ENCODE measurements at places on chromosomes 4 and X. TPM values are rescaled to one million over a fixed set of nuclear protein-coding genes. Genes with fewer than 3 reads are reported as not detected.

Gene PQBP1
- 82.7 TPM for total RNA-seq

DNA sequence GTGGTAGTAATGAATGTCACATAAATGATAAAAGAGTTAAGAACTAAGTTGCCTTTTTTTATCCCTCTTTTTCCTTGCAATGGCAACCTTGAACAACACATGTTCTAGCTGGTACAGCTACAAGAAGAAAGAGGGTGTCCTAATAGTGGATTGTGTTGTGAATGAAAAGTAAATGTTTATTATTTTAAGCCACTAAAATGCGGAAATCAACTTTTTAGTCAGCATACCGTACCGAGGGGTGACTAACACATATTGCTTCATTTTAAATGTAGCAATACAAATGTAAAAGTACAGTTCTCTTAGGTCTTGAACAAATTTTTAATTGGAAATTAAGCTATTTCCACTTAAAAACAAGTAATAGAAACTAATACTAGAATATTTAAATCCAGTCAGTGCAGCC lies 17.7 kb upstream of the AP1AR start:
- H3K27me3 ChIP-seq = no peaks in the 10 kb centered on the region
- H3K4me3 ChIP-seq = no peak overlapping the region

GRCh38 chr4:114028071-114028470 lies 48.6 kb upstream of the ARSJ start:
- H3K4me1 ChIP-seq = no peaks in the 10 kb centered on the region
- DNase-seq = no peak
- H3K36me3 ChIP-seq = no peaks in the 10 kb centered on the region

GRCh38 chrX:65993915-65994460 lies 45.9 kb downstream of the VSIG4 start:
- no peaks in the 10 kb centered on the region for H3K27me3 ChIP-seq
- no peaks in the 10 kb centered on the region for H3K36me3 ChIP-seq
- H3K27ac ChIP-seq = no peak overlapping the region
- no peaks in the 10 kb centered on the region for H3K4me1 ChIP-seq

Gene PGRMC2
- 18.1 TPM for total RNA-seq

DNA sequence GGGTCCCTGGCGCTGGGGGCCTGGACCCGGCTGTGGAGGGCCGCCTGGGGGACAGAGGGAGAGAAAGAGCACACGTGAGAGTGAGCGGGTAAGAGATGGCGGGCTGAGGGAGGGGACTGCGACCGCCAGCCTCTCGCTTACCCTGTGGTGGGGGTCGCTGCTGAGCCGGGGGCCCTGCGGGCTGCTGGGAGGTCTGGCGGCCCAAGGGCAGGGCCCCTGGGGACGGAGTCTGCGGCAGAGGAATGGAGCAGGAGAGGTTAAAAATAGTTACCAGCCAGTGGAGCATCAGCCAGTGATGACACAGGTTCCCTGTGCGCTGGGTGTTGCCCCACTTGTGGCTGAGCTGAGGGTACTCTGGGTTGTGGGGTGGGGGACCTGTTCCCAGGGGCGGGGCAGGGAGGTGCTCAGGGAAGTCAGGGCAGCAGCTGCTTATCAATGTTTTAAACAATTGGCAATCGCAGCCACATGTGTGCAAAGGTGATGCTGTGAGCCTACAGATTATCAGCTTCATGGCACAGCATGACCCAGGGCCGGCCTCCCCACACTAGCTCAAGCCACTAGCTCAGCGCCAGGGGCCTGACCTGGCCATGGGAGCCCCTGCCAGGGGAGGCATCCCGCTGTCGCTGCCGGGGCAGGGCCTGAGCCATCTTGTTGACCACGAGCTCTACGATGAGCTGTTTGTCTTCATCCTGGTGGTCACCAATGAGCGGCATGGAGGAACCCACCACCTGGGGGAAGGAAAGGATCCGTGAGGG lies 7.5 kb upstream of the TIMP1 start:
- H3K4me3 ChIP-seq = peak overlapping the region; percentile 43
- peaks cover 54% of the 10 kb centered on the region for H3K4me1 ChIP-seq
- no peak for DNase-seq
- peaks cover 14% of the 10 kb centered on the region for H3K36me3 ChIP-seq
- H3K27ac ChIP-seq = peak overlapping the region; percentile 96

DNA sequence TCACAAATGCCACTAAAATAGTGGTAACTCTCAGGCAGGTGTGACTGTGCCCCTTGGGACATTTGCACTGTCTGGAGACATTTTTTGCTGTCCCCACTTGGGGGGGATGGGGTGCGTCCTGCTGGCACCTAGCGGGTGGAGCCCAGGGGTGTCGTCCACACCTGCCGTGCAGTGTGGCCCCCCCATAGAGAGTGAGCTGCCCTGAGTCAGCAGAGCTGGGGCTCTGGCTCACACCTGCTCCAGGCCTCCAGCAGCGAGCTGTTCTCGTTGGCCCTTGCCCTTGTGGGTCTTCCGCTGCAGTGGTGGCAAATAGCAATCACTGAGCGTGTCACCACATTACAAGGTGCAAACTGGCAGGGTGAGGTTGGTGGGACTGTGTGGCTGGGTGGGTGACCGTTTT lies 64.6 kb downstream of the CLDN34 start:
- no peaks in the 10 kb centered on the region for H3K36me3 ChIP-seq
- H3K27ac ChIP-seq = no peak overlapping the region
- no peak for DNase-seq
- no peaks in the 10 kb centered on the region for H3K27me3 ChIP-seq
- H3K4me3 ChIP-seq = no peak overlapping the region

Gene CCDC120
- 0.58 TPM for total RNA-seq

Gene CACNA1F
- total RNA-seq = not detected

DNA sequence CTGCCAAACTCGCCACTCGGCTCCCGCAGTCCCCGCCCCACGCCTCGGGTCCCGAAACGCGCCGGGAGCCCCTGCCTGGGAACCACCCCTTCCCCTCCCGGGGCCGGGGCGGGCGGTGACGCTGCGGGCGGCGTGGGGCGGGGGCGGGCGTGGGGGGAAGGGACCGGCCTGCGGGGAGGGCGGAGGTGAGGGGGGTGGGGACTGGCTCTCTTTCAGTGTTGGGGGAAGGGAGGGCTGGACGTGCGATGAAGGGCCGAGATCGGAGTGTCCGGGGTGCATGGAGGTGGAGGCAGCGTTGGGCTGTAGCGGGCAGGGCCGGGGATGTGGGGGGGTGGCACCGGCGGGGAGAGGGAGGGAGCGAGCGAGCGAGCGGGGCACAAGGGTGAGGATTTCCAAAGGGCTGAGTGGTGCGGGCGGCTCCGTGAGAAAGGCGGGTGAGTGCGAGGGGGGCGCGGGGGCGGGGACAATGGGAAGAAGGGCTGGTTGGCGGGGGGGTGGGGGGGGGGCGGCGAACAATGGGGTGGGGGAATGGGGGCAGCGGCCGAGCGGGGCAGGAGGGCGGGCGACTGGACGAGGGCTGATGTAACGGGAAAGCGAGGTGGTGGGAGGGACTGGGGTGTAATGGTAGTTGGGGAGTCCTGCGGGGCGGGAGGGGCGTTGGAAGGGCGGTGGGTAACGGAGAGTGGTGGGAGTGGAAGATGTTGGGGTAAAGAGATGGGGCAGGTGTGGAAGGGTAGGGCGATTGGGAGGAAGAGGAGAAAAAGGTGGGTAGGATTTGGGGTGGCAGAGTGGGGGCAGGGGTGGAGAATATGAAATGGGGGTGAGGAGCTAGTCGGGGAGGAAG lies 578 bp downstream of the DCUN1D4 start:
- peak overlapping the region; percentile 72 for H3K27ac ChIP-seq
- no peak for DNase-seq
- H3K4me3 ChIP-seq = peak overlapping the region; percentile 77
- no peaks in the 10 kb centered on the region for H3K27me3 ChIP-seq

Gene FTSJ1
- total RNA-seq = 122 TPM

DNA sequence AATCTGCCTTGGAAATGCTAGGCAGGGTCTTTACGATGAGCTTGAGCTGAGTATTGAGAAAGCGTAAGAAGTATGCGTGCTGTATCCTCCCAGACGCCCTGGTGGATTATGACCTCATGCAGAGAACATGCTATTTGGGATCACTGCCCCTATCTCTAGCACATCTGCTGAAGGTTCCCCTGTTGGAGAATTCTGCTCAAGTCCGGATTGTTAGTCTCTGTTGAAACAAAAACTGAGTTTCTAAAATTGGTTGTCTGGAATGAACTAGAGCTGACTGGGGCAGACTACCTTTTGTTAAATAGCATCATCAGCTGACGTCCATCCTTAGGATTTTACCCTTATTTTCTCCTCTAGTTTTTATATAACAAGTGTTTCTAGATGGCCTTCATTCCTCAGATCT lies 7.5 kb downstream of the FHDC1 start:
- peaks cover 40% of the 10 kb centered on the region for H3K27me3 ChIP-seq
- H3K36me3 ChIP-seq = no peaks in the 10 kb centered on the region
- H3K27ac ChIP-seq = no peak overlapping the region
- H3K4me1 ChIP-seq = no peaks in the 10 kb centered on the region

Gene CFAP47
- total RNA-seq = not detected

GRCh38 chr4:19531906-19532848 lies 719.5 kb upstream of the SLIT2 start:
- no peaks in the 10 kb centered on the region for H3K36me3 ChIP-seq
- no peaks in the 10 kb centered on the region for H3K27me3 ChIP-seq

- H3K27ac ChIP-seq = no peak overlapping the region
- H3K4me3 ChIP-seq = no peak overlapping the region
- no peak for DNase-seq
These were observed 36.0 kb downstream of the FUNDC1 start for GRCh38 chrX:44506678-44507077.

DNA sequence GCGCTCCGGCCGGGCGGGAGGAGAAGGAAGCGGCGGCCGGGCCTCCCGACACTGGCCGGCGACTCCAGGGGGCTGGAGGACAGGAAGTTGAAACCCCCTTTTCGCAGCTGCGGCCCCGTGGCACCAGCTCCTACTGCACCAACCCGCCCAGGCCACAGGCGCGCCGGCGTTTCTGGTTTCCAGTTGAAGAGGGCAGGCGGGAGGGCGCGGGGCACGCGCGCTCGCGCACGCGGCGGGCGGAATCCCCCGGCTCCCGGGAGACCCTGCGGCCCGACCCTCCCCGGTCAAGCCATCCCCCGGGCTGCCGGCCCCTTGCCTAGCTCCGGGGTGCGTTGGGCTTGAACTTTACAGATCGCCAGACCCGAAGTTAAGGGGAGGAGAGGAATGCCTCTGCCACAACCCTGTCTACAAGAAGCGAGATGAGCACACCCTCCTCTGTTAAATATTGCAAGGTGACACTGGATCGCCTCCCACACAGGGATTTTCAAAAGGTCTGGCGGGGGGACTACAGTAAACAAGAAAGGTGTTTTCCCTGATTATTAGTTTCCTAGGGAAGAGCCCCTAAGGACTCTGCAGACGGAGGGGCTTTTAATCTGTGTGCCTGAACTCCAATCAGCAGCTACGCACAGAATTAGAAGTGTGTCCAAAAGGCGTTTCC lies 1.4 kb downstream of the ELOVL6 start:
- H3K36me3 ChIP-seq = peaks cover 13% of the 10 kb centered on the region
- H3K27ac ChIP-seq = peak overlapping the region; percentile 66
- H3K4me1 ChIP-seq = peaks cover 11% of the 10 kb centered on the region
- H3K4me3 ChIP-seq = peak overlapping the region; percentile 82

GRCh38 chrX:75291611-75292010 lies 17.7 kb downstream of the UPRT start:
- no peaks in the 10 kb centered on the region for H3K36me3 ChIP-seq
- H3K27me3 ChIP-seq = no peaks in the 10 kb centered on the region
- H3K4me3 ChIP-seq = no peak overlapping the region
- no peak for DNase-seq
- H3K4me1 ChIP-seq = no peaks in the 10 kb centered on the region

- no peaks in the 10 kb centered on the region for H3K4me1 ChIP-seq
- no peak overlapping the region for H3K4me3 ChIP-seq
- no peak overlapping the region for H3K27ac ChIP-seq
- H3K27me3 ChIP-seq = no peaks in the 10 kb centered on the region
- H3K36me3 ChIP-seq = no peaks in the 10 kb centered on the region
These were observed 17.4 kb downstream of the CD40LG start for GRCh38 chrX:136665258-136665900.

GRCh38 chrX:134797390-134797700 lies 139.1 kb upstream of the PLAC1 start:
- peaks cover 22% of the 10 kb centered on the region for H3K4me1 ChIP-seq
- no peak for DNase-seq
- peaks cover 22% of the 10 kb centered on the region for H3K36me3 ChIP-seq
- no peaks in the 10 kb centered on the region for H3K27me3 ChIP-seq

DNA sequence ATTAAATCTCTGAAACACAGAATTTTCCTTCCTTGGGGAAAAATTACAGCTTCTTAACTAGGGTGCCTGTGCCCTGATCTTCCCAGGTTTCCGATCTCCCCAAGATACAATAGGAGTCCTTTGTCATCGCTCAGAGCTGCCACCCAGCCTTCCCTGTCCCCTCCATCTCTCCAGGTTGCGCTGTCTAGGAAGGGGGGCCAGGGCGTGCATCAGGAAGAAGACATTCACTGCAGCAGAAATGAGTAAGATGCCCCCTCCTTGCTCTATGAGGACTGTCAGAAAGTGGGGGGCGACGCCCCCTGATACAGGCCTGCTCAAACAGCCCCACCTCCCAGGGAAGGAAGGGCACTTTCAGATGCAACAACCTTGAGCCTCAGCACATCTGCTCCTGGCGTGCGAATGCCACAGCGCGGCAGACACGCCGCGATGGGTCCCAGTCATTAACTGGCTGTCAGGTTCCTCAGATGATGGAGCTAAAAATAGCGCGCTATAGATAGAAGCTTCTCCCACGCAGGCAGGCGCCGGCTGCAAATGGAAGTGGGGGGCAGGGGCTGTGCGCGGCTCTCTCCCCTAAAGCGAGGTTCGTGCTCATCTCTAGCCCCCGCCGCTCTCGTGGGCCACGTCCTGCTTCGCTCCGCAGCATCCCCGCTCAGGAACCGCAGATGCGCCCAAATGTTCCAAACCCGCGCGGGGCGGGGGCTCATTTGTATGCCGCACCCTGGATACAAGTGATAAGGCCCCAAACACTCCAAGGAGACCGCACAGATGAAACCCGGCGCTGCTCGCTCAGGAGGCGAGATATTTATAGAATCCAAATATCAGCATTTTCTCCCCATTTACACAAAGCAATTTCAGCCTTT lies 57.6 kb upstream of the LGI2 start:
- H3K4me3 ChIP-seq = no peak overlapping the region
- H3K36me3 ChIP-seq = no peaks in the 10 kb centered on the region
- no peaks in the 10 kb centered on the region for H3K4me1 ChIP-seq
- 0 out of 2 replicates have a peak, but pooled peaks cover 6% of the 10 kb centered on the region for H3K27me3 ChIP-seq

Gene RIPPLY1
- total RNA-seq = not detected

- no peaks in the 10 kb centered on the region for H3K4me1 ChIP-seq
- no peak for DNase-seq
- no peaks in the 10 kb centered on the region for H3K27me3 ChIP-seq
- H3K4me3 ChIP-seq = no peak overlapping the region
- no peak overlapping the region for H3K27ac ChIP-seq
These were observed 6.5 kb downstream of the HMGN5 start for GRCh38 chrX:81195259-81195658.

Gene SLC2A9
- total RNA-seq = not detected

Gene WDR17
- 0.41 TPM for total RNA-seq

Gene HS3ST1
- total RNA-seq = not detected

- no peak overlapping the region for H3K4me3 ChIP-seq
- H3K36me3 ChIP-seq = no peaks in the 10 kb centered on the region
- 0 out of 2 replicates have a peak, but pooled peaks cover 3% of the 10 kb centered on the region for H3K4me1 ChIP-seq
- no peak for DNase-seq
- no peak overlapping the region for H3K27ac ChIP-seq
These were observed 68.4 kb upstream of the BMP2K start for GRCh38 chr4:78707793-78708192.

Data from SJSA1 (cell line).